ENCODE measurements at places on chromosomes 4 and X.

DNA sequence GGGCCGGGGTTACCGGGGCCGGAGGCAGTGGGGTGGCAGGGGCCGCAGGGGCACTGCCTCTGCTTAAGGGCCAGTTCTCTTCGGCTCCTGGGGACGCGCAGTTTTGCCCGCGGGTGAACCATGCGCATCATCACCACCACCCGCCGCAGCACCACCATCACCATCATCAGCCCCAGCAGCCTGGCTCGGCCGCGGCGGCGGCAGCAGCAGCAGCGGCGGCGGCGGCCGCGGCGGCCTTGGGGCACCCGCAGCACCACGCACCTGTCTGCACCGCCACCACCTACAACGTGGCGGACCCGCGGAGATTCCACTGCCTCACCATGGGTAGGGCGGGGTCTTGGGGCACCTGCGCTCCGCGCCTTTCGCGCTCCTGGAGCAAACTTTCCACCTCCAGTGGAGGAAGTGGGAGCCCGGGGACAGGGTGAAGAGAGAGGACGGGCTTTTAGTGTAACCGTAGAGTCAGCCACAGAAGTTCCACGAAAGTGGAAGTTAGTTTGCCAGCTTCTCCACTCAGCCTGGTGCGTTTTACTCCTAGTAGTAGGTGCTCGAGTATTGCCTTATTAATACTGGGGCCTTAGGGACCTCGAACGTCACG lies 729 bp downstream of the GSX2 start:
- no peak for DNase-seq

DNA sequence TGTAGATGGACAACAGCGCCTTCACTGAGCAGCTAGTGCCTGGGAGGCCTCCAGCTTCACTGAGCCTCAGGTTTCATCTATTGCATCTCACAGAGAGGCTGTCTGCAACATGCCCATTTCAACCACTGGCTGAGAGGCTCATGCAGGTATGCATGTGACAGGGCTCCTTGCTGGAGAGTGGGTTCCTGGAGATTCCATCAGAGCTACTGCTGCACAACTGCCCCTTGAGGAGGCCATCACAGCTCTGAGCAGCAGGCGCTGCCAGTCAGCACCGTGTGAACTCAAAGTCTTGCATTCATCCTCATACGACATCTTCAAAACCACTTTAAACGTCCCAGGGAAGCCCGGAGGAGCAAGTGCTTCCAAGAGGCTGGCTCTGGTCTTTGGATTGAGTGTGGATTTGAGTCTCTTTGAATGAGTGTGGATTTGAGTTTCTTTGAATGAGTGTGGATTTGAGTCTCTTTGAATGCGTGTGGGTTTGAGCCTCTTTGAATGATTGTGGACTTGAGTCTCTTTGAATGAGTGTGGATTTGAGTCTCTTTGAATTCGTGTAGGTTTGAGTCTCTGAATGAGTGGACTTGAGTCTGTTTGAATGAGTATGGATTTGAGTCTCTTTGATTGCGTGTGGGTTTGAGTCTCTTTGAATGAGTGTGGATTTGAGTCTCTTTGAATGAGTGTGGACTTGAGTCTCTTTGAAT lies 8.7 kb downstream of the P2RY8 start:
- no peak for DNase-seq

GRCh38 chr4:92646826-92647225 lies 343.1 kb downstream of the GRID2 start:
- DNase-seq = no peak

DNA sequence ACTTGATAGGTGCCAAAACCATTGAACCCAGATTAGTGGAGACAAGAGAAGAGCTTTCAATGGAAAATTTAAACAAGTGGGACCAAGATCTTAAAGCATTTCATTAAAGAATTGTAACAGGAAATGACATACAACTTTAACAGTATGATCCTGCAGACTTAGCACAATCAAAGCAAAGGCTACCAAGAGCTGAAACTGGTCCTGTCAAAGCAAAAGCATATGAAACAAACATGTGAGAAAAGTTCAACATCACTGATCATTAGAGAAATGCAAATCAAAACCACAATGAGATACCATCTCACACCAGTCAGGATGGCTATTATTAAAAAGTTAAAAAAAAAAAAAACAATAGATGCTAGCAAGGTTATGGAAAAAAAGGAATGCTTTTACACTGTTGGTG lies 425.6 kb downstream of the IL1RAPL1 start:
- DNase-seq = no peak

DNA sequence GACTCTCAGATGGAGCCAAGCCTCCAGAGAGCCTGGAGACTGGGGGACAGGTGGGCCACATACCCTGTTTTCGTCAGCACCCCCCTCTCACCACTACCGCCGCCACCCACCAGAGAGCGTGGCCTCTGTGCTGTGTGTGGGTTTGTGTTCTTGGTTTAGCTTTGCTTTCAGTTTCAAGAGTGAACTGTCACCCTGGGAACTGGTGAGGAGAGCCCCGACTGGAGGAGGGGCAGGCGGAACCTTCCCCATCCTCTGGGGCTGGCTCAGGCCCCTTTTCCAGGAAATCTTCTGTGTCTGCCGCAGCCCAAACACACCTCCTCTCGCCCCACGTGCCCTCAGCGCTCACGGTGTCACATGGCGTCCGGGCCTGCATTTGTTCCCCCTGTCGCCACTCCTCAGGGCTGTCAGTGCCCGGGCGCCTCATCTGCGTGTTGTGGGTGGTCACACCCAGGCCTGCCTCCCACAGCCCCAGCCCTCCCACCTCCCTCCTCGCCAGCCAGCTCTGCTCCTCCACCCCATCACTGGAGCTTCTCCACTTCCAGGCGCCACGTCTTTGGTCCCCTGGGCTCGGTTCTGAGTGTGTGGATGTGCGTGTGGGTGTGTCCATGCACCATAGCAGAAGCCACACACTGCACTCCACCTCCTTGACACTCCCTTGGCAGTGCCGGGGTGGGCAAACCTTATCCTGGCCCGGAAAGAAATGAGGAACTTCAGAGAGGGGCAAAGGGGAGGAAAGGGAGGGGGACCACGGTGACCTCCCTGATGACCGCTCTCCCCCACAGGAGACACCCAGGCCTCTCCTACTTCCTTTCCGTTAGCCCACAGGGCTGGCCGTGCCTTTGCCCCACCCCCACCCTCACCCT lies 27.8 kb downstream of the ELF4 start:
- no peak for DNase-seq

- no peak for DNase-seq
Measured at GRCh38 chrX:154506483-154507332, 9.3 kb downstream of the FAM3A start.

DNA sequence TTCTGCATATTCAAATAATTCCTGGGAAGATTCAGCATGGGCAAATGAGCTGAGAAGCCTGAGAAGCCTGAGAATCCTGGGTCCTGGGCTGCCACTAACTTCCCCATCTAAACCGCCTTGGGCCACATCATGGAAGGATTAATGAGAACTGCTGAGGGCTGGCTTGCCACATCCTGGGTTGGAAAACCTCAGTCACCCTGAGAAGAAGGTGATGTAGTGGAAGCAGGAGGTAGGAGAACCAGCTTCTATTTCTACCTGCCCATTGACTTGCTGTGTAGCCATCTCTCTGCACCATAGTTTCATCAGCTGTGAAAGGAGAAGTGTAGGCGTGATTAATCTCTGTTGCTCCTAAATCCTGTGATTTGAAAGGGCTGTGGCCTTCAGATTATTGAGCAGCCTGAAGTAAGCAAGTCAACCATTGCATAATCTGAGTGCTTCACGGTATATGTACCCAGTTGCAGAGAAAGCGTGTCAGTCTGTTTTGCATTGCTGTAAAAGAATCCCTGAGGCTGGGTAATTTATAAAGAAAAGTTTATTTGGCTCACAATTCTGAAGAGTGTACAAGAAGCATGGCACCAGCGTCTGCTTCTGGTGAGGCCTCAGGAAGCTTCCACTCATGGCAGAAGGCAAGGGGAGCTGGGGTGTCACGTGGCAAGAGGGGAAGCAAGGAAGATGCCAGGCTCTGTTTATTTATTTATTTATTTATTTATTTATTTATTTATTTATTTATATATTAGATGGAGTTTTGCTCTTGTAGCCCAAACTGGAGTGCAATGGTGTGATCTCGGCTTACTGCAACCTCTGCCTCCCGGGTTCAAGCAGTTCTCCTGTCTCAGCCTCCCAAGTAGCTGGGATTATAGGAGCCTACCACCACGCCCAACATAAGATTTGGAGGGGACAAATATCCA lies 140.9 kb upstream of the ATP6AP2 start:
- DNase-seq = no peak

DNA sequence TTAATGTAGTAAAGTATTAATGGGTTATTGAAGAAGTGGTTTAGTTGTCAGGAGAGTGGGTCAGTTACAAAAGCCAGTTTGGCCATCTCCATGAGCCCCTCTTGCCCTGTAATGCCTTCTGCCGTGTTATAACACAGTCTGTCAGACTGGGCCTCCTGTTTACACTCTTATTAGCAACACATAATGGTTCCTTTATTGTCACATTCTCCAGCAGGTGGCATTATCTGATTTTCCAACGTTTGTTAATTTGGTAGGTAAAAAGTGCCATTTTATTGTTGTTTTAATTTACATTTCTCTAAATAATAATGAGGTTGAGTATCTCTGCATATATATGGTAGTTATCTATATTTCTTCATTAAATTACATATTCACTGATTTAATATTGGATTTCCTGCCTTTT lies 560.8 kb downstream of the FGF13 start:
- no peak for DNase-seq

- DNase-seq = no peak
Measured at GRCh38 chr4:161061046-161061445, 1102.8 kb downstream of the FSTL5 start.

GRCh38 chr4:128979934-128980333 lies 113.4 kb downstream of the SCLT1 start:
- DNase-seq = peak; percentile 55

- no peak for DNase-seq
Measured at GRCh38 chr4:189083769-189084168, 856.9 kb upstream of the FRG1 start.

- DNase-seq = no peak
Measured at GRCh38 chrX:65900850-65901844, 138.7 kb downstream of the VSIG4 start.

GRCh38 chr4:89113415-89113814 lies 2.1 kb downstream of the TIGD2 start:
- no peak for DNase-seq

- peak; percentile 5 for DNase-seq
Measured at GRCh38 chr4:2535376-2536192, 863 bp upstream of the FAM193A start.

DNA sequence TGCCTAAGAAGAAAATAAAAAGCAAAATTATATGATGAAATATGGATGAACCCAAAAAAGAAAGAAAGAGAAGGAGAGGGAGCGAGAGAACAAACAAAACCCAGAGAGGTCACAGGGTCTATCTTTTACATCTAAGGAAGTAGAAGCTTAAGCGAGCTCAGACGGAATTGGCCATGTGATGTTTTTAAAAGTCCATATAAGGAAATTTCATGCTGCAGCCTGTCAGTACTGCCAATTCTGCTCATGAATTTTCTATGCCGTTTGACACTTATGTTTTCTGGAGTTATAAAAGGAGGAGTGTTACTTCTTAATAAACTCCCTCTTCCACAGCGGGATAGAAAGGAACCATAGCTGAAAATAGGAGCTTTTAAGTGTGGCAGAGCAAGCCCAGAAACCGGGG lies 32.9 kb upstream of the DCX start:
- DNase-seq = no peak

Data from A172 (cell line).